ENCODE measurements at places on chromosomes 13 and 19.

DNA sequence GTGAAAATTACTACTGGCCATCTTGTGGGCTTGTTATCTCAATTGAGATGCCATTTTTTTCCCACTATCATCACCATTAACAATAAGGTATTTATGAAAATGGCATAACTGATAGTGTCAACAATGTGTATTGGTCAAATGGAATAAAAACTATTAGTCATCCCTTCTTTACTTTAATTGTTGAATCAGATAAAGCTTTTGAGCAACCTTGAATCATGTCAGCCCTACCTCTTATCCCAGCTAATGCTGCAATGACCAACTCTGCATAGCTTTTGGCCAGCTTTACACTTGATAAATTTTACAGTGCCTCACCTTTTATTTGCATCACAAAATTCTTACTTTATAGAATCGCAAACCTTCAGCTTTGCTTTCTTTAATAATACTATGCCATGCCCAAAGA is 784.0 kb upstream of the PRR20A start:
- DNase-seq, result no peak

GRCh38 chr13:50617134-50617721 is 226.3 kb downstream of the DLEU7 start:
- peak; percentile 92 for DNase-seq

DNA sequence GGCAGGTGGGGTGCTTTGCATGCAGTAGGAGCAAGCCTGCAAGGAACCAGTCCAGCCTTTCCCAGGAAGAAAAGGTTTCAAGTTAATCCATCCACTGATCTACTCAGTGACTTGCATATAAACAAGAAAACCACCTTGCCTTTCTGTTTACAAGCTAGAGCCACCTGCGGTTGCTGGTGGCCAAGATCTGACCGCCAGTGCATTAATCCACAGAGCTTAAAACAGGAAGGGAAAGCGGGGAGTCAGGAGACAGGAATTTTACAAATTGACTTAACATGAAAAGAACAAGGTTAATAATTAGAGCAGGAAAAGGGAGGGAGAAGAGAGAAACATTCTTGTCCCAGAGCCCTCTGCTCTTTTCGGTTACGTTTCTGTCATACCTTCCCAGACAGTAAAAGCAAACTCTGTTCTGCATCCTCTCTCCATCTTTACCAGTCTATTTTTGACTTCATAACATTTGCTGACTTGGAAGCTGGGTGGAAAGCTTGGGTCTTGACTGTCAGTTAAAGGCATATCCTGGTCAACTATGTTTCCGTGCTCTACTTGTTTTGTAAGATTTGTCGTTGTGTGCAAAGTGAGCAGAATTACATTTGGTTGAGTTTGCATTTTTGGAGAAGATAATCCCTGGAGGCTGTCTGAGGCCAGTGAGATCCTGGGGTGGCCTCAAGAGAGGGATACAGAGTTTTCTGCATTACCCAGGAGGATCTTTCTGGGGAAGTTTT is 760.6 kb downstream of the EFNB2 start:
- DNase-seq, result no peak

- peak; percentile 28 for DNase-seq
Measured at GRCh38 chr13:98976338-98976737, 1.5 kb downstream of the DOCK9 start.

DNA sequence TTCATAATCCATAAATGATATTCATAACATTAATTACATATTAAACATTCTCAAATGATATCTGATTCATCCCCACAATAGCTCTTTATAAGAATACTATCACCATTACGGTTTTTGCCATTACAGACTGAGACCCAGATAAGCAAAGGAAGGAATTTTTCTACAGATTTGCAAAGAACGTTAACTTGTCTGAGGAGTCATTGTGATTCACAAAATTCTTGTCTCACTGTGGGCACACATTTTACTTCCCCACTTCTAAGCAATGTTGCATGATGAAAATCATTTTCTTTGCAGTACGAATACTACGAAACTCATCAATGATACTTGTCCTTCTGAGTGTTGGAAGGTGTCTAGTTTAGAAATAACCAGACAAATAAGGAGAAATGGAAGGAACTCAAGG is 70.1 kb downstream of the NALCN start:
- DNase-seq, result peak; percentile 2

- no peak for DNase-seq
Measured at GRCh38 chr13:42101821-42102585, 53.6 kb downstream of the DGKH start.

- no peak for DNase-seq
Measured at GRCh38 chr13:30927595-30927994, 4.9 kb upstream of the TEX26 start.

DNA sequence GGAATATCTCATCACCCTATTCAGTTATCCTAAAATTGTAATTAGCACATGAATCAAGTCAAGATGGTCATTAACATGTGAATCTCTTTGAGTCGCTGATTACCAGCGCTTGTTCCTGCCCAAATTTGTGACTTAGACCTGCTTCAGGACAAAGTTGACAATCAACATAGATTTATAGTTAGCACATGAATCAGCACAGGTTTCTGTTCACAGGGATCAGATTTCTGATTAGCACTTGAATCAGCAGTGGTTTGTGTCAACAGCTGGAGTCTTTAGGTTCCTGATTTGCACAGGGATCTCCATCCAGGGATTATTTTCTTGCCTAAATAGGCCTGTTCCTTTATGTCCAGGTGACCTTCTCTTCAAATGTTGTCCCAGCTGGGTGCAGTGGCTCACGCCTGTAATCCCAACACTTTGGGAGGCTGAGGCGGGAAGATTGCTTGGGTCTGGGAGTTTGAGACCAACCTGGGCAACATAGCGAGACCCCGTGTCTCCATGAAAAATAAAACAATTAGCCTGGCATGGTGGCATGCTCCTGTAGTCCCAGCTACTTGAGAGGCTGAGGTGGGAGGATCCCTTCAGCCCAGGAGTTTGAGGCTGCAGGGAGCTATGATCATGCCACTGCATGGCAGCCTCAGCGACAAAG is 3.8 kb upstream of the LRFN3 start:
- no peak for DNase-seq

DNA sequence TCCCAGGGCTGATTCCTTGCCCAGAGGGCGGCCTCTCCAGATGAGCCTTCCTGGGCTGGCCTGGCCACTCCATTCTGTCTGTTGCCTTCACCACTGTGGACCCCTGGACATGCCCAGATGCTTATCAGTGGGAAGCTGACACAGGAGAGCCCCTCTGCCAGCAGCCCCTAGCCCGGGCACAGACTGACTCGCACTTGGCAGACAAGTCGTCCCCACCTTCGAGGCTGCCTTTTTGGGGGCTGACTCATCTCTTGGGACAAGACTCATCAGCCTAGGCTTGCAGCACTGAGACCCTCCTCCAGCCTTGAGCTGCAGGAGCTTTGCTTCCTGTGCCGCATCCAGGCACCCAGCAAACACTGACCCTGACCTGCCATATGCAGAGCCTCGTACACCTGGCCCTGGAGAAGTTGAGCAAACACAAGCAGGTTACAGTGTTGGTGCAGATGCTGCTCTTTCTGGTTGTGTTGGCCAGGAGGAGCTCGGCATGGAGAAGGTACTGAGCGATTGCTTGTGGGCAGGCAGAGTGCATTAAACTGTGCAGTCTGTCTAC is 8.1 kb downstream of the CHST8 start:
- no peak for DNase-seq

GRCh38 chr13:37129866-37130265 is 24.4 kb upstream of the CSNK1A1L start:
- no peak for DNase-seq

DNA sequence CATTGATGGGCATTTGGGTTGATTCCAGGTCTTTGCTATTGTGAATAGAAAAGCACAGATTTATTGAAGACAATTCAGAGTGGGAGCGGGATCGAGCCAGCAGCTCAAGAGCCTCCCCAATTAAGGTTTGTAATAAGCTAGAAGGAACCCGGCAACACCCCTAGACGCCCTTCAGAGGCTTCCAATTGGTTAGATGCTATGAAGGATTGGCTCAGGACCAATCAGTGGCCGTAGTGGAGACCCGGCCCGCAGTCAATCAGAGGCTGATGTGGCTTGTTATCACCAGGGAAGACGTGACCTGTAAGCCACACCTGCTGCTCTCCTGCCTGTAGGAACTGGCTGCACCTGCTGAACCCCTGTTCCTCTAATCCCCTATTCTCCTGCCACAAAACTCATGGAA is 14.6 kb downstream of the SIGLEC11 start:
- no peak for DNase-seq

DNA sequence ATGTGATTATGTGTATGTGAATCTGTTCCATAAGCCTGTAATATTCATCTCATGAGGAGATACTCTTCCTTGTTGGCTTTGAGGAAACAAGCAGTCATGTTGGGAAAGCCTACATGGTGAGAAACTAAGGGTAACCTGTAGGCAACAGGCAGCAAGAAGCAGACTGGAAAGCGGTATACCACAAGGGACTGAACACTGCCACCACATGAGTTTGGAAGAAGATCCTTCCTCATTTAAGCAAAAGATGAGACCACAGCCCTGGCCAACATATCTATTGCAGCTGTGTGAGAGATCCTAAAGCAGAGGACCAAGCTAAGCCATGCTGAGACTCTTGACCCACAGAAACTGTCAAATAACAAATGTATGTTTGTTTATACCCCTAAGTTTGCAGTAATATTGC is 134.8 kb downstream of the B3GLCT start:
- no peak for DNase-seq

GRCh38 chr13:36518707-36519106 is 86.4 kb downstream of the CCNA1 start:
- DNase-seq, result no peak

GRCh38 chr19:35039881-35040825 is 1.4 kb upstream of the HPN start:
- DNase-seq, result no peak

- peak; percentile 34 for DNase-seq
Measured at GRCh38 chr19:56637976-56638555, 4.9 kb upstream of the SMIM17 start.

GRCh38 chr13:93976528-93976927 is 503.0 kb downstream of the DCT start:
- no peak for DNase-seq

DNA sequence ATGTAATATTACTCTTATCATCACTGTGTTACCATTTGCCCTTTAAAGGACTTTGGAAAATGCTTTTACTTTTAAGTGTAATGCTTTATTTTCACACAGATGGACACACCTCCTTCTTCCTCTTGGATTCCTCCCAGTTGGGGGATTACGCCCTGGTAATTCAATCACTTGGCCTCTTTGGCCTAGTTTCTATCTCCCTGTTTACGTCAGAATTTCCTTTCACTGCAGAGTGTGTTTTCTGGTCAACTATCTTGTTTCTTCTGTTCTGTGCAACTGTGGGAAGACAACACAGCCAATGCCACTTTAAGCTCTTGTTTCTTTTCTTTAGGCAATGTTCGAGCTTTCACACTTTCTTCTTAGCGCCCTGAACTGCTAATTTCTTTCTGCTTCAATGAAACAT is 257.3 kb upstream of the MAB21L1 start:
- no peak for DNase-seq

- DNase-seq, result peak; percentile 45
Measured at GRCh38 chr19:45498411-45499195, at the start of gene PPM1N. TSS of gene PPM1N (plus strand) at chr19:45498443. CDS start at chr19:45498473, 30 bp downstream.

GRCh38 chr13:98792785-98793495 is 40.5 kb upstream of the SLC15A1 start:
- no peak for DNase-seq

DNA sequence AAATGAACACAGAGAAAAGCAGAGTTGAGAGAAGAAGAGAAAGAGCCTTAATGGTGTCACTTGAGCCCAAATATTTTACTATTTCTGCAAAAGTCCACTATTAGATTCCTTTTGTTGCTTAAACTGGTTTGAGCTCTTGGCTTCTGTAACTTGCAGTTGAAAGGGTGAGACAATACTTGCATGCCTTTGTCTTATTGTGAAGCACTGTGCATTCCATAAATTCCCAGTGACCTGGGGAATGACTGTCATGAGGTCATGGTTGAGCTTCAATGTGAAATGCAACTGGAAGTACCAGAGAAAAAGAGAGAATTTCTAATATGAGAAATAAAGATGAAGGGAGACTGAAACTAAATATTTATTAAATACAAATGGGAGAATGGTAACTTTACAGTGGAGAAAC is 310.9 kb downstream of the TDRD3 start:
- no peak for DNase-seq

DNA sequence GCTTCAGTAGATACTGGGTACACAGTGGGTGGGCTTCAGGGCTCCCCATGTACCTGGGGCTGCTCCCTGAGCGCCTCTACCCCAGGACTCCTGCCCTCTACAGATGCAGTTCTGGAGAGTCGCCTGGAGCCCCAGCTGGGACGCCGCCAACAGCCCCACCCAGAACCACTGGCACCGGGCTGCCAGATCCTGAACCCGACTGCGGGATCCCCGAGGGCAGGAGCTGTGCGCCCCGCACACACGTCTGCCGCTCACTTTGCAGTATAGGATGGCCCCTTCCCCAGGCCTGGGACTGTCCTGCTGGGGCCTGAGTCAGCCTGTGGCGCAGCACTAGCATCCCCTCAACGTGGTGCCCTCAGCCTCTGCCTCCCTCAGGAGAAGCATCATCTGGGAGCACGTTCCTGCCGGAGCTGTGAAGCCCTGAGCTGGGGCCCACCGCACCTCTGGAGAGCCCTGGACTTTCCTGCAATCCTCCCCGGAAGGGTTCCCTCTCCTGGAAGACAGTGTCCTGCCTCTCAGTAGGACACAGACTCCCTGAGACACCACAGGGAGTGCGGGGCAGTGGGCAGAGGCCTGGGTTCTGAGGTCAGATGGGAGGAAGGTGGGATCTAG is 3.7 kb downstream of the REXO1 start:
- no peak for DNase-seq

DNA sequence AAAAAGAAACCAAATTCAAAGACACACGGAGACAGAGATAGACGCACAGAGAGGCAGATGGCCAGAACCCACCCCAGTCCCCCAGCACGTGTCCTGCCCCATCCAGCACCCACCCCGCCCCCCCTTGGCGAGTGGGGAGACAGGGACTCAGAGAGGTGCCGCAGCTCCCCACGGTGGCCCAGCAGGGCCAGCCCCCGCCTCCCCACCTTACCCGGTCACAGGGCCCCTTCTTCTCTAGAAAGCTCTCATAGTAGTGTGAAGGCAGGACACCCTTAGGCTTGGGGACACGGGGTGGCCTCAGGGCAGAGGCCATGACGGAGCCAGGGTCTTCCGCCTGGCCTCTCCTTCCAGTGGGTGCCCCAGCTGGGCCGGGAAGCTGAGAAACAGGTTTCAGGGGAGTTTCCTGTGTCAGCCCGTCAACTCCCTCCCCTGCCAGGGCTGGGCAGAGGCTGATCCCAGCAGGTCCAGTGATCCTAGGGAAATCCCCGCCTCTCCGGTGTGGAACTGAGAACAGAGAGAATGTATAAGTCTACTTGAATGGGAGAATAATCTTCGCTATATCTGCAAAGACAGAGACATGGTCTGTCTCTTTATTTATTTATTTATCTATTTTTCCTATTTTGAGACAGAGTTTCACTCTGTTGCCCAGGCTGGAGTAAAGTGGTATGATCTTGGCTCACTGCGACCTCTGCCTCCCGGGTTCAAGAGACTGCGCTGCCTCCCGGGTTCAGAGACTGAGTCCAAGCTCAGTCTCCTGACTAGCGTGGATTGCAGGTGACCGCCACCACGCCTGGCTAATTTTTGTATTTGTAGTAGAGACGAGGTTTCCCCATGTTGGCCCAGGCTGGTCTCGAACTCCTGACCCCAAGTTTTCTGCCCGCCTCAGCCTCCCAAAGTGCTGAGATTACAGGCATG is at the start of gene STAP2:
Gene STAP2, minus strand, starts transcription at position 387 of the 915 bp plus-strand sequence. Its CDS starts 74 bp downstream, at position 313.
- peak; percentile 29 for DNase-seq

All from EL (cell line).